ENCODE measurements at places on chromosomes 12 and 14.

DNA sequence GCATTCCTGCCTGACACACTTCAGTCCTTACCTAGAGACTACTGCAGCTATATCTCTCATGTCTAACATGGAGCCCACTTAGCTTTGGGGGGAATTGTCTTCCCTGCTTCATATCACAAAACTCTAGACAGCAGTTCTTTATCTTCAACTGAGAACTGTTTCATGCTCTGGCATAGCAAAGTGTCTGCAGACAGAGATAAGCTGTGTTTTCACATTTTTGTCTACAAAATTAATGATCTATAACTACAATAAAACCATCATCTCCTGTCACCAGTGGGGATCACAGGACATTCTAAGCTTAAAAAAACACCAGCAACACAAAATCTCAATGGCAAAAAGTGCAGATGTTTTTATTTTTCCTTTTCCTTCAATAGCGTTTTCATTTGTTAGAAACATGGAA is 137.1 kb upstream of the VRK1 start:
- DNase-seq: no peak

DNA sequence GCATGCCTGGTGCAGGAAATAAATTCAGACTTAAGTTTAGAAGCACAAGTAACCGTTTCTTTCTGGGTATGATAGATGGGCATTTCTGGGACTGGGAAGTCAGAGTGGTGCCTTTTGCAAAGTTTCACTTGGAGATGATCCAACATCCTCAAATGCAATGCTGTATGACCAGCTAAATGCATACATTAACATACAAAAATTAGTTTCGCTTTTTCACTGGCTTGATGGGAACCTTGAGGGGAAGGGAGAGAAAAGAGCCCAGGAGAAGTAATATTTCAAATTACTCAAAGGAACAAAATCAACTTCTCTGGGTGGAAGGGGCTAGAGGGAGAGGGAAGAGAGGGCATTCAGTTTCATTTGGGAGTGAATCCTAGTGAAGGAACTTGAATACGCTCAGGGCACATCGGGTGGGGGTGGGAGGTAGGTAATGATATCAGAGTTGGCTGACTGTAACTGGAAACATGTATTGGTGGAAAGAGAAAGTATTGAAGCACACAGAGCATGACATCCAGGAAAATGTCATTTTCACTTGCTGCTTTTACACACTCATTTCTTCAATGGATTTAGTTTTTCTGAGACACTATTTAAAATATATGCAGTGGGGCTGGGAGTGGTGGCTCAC is 175.5 kb downstream of the PTPRO start:
- no peak for DNase-seq

- no peak for DNase-seq
Observed at GRCh38 chr14:96581902-96582301, 79.7 kb downstream of the PAPOLA start.

GRCh38 chr12:46174061-46174662 is 94.7 kb downstream of the SLC38A1 start:
- DNase-seq: no peak

DNA sequence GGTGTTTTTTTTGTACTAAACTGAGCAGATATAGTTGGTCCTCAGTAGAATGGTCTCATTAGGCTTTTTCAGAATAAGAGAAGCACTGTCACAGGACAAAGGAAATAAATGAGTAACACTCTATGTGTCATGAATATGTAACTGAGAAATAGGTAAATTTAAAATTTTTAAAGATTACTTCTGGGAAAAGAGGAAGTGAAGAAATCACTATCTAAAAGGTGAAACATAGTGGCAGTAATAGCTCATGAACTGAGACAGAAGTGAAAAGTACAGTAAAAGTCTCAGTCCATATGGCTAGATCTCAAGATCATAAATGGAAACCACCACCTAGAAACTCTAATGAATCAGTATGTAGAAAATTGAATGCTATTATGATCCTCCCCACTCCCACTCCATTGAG is 89.3 kb upstream of the TTC7B start:
- no peak for DNase-seq

DNA sequence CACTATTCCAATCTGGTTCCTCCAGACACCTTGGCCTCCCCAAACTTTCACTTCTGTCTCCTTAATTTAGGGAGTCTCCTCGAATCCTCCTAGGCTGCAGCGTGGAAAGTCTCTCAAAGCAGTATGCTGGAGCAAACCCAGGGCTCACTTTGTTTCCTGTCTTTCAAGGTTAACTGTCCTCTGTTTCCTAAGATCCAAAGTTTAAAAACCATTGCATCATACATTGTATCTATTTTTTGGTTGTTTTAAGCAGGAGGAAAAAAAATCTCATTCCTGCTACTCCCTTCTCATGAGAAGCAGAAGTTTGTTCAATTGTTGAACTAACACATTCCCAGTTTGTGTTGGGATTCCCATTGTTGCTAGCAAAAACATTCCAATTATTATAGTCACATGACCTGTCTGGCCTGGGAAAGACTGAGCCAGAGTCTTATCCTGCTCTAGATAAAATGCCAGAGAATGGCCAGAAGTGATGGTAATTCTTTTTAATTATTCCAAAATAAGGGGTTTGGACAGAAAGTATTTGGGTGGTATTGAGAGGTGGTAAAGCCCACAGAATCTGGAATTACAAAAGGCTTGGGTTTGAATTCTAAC is 67.3 kb downstream of the HSPB8 start:
- DNase-seq: no peak
